Muscle of leg (tissue), 16 donors: ENCODE measurements at places on chromosomes 16 and 17.

DNA sequence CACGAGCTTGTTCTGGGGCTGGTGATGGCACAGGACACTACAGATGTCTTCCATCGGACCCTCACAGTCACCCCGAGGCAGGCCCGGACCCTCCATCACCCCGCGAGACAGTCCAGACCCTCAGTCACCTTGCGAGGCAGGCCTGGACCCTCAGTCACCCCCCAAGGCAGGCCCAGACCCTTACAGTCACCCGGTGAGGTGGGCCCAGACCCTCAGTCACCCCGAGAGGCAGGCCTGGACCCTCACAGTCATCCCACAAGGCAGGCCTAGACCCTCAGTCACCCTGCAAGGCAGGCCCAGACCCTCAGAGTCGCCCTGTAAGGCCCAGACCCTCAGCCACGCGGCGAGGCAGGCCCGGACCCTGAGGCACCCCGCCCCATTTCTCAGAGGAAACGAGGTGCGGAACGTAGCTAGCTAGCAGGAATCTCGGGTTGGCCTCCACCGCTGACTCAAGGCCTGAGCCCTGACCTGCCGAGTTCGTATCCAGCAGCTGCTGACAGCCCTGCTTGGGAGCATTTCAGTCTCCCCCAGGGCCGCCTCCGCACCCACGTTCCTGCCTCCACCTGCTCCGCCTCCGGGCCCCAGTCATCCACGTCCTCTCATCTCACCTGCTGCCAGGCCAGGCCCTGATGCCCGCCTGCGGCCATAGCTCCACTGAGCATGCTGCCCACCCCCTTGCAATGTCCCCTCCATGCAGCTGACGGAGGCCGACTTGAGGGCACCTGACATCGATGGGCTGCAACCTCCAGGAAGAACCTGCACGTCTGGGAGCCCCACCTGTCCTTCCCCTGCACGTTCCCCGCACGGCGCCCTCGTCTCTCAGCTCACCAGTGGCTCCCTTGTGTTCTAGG, 28.7 kb downstream of the RPH3AL start:
- no peak for DNase-seq

DNA sequence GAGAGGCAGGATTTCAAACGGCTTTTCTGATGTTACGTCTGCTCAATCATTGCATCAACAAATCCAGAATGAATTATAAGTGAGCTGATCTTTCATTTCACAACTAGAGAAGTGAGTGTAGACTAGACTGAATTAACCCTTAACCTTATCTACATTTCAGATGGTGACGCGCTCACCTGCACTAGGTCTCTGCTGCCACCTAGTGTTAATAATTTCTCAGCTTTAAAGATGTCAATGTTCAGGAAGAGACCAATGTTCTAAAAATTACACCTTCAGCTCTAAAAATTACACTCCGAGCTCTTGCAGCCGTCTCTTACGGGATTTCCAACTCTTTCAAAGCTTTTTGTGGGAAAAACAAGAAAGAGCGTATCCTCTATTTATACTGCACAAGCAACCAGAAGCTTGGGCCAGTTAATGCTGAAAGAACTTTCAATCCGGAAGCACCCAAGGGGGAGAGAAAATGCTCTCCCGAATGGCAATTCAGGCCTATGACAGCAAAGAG, 88.2 kb upstream of the FA2H start:
- peak; percentile 35 for DNase-seq

DNA sequence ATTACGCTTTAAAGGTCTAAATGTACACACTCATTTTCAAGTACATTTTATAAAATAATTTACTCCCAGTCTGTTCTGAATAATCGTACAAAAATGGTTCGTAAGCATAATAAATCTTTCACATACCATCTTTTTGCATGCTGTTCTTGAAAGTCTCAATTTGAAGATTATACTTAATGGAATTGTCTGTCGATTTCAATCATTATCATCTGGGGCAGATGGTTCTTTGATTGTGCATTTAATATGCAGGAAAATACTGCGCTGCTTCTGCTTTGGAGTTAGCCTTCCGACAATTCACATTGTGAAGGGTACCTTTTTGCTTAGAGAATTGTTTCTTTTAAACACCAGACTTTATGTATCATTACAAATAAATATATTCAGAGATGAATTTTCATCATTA, 262.8 kb downstream of the ABCC12 start:
- no peak for DNase-seq

DNA sequence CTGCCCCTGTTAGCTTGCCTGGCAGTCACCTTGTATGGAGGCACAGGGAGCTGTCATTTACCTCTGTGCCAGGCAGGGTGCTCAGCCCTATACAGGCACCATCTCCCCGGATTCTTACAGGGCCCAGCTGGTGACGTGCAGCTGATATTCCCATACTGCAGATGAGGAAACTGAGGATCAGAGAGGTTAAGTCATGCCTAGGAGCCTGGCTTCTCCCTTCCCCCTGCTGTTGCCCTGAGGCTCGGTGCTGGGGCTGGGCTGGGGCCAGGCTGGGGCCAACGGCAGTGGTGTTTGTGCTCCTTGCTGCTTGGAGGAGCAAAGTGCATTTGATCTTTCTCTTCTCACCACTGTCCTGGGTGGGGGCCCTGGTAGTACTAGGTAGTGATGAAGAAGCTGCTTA, 54.7 kb upstream of the IL34 start:
- no peak for DNase-seq

GRCh38 chr16:84600343-84601229, 17.3 kb downstream of the COTL1 start:
- DNase-seq = no peak

GRCh38 chr16:2468725-2469398, 2.2 kb upstream of the NTN3 start:
- DNase-seq = peak; percentile 61

GRCh38 chr17:58611331-58611730, 80.5 kb downstream of the TEX14 start:
- DNase-seq = no peak

GRCh38 chr16:23269248-23269953, 32.7 kb upstream of the SCNN1B start:
- DNase-seq = no peak

DNA sequence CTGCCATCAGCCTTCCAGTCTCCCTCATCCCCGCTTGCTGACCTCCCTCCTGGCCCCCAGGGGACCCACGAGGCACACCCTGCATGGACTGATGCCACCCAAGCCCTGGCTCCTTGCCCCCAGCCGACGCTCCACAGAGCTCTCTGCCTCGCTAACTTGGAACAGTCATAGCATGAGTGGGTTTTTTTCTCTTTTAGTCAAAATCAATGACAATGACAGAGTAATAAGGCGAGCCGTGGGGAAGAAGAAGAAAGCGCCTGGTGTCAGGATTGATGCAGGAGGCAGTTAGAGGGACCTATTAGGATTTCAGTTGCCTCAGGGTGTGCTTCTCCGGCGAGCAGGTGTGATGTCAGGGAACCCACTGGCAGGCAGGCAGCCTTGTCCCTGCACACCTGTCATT, 176.3 kb upstream of the TNRC6C start:
- no peak for DNase-seq

DNA sequence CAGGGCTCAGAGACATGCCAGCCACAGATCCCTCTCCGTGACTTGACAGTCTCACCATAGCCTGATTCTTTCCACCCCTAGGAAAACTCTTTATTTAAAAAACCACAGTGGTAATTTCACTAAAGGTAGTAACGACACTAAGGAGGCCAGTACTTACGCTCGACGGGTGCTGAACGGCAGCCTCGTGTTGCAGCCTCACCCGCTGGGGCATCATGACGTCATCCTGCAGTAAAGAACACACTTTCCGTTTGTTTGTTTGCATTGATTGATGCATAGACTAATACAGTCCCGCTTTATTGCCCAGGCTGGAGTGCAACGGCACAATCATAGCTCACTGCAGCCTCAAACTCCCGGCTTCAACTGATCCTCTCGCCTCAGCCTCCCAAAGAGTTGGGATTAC, 65.1 kb upstream of the METRNL start:
- no peak for DNase-seq

GRCh38 chr17:80270836-80271235, 10.2 kb downstream of the RNF213 start:
- DNase-seq = no peak

DNA sequence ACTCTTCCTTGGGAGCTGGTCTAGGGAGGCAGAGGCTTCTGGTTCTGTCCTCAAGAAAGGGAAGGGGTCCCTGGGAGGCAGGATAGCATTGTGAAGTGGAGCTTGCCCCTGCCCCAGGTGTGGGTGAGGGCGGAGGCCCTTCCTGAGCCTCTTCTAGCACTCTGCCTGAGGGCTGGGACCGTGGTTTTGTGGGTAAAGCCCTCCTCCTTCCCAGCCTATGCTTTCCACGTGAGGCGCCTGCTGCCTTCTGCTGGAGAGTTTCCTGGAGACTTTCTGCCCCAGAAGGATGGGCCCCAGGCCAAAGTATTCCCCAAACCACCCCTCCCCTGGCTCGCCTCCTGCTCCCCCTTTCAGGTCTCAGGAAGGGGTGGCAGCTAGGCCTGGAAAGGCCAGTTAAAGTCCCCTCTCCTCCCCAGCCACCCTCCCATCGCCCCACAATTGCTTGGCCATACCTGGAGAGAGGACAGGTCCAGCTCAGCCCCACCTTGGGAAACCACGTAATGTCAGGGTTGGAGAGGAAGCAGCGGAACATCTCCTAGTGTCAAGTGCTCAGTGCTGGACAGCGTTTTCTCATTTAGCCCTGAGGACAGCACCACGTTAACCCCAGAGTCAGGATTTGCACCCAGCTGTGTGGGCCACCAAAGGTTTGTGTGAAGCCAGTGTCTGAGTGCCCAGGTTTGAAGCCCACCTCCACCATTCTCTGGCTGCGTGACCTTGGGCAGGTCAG, 5.6 kb downstream of the SBK1 start:
- DNase-seq = no peak

- no peak for DNase-seq
These were observed 47.1 kb upstream of the SALL1 start for GRCh38 chr16:51197953-51198748.

GRCh38 chr16:89246903-89247733, 29.6 kb downstream of the ZNF778 start:
- peak; percentile 70 for DNase-seq

DNA sequence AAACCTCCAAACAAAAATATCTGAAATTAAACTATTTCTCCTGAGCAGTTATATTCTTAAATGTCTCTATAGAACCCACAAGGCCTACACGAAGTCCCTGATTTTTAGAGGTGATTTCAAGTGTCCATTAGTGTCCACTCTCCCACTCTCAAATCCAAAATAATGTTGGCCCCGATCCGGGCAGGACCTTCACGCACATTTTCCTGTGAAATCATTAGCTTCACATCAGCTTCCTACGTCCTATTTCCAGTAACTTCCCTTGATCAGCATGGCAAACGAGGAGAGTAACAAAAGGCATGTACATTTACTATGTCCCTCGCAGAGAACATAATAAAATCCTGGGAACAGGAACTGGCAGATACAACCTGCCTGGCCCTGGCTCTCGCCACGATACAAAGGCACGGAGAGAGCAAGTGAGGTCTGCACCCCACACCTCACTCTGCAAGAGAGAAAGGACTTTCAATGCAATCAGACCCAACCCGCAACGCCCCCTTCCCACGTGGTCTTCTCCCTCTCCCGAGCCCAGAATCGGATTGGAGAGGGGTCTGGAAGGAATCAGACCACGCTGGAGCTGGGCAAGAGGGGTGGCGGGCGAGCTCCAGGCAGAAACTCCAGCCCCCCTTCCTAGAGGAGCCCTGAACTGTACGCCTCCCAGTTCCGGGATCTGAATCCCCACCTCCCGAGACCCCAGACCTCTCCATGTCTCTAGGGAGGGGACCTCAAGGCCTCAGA, 17.5 kb upstream of the C17orf78 start:
- peak; percentile 84 for DNase-seq

GRCh38 chr16:11240636-11241473, 15.1 kb downstream of the SOCS1 start:
- no peak for DNase-seq

GRCh38 chr17:74457146-74457819, 9.2 kb upstream of the CD300A start:
- peak; percentile 82 for DNase-seq

DNA sequence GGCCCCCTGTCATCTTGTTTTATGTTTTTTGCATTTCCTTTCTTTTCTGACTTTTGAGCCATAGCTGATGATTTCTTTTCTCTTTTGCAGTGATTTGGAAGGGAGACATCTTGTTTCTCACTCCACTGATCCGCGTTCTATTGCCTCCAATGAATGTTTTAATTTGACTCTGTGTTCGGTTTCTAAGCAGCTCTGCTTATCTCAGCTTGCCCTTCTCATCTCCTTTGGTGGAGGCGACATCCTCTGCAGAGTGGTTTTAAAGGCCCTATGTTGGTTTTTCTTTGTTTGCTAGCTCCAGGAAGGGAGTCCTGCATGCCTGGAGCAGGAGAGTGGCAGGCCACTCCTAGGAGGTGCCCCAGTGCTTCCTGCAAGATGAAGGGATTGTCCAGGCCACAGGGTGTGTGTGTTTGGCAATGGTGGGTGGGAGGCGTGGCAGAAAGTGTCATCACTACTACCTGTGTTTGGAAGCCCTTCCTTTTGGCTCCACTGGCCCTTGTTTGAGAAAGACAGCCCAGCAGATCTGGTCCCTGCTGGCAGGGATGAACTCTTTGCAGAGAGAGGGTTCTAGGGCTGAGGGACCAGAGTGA, 13.6 kb downstream of the SMPD3 start:
- DNase-seq = no peak

DNA sequence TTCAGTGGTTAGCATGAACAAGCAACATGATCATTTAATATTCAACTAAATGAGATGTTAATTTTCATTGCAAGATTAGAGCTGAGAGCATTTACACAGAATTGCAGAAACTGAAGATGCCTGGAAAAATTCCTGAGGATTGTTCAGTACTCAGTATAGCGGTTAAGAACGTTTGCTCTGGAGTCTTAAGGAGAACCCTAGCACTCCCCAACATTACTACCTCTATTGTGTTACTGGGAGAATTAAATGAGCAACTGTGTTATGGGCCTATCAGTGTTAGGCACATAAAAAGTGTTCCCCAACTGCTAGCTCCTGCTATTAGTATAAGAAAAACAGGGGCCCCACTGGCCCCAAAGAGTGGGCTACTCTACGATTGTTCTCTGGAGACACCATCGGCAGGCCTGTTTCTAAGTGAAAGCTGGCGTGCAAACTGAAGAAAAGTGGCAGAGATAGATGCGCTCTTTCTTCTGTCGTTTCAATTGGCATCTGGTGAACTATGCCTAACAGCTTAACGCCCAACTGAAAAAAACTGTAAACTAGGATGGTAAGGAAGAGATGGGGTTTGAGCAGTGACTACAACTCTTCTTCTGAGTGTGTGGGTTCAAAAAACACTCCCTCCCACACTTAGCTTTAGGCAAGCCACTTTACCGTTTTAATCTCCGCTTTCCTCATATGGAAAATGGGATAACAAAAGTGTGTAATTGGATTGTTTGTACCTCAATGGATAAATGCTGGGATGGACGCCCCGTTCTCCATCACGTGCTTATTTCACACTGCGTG, 1.3 kb downstream of the CDR2 start:
- DNase-seq = no peak

DNA sequence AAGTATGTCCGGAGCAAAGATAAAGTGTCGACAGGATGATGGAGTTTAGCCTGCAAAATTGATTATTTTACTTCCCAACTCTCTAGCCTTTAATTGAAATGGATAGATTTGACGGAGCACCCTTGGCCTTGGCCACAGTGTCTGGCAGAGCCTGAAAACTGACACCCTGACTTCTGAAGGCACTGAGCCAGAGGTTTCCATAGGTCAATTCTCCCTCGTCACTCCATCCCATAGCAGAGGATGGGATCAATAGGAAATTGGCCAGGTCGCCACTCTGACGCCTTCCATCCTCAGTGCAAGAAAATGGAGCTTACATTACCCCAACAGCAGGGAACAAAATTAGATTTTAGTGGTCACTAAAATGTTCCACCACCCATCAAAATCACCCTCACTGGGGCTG, 90.4 kb upstream of the CDH11 start:
- no peak for DNase-seq

GRCh38 chr17:7004398-7005253, 7.8 kb upstream of the RNASEK start:
- peak; percentile 77 for DNase-seq
